ENCODE measurements at places on chromosomes 5 and 9.

DNA sequence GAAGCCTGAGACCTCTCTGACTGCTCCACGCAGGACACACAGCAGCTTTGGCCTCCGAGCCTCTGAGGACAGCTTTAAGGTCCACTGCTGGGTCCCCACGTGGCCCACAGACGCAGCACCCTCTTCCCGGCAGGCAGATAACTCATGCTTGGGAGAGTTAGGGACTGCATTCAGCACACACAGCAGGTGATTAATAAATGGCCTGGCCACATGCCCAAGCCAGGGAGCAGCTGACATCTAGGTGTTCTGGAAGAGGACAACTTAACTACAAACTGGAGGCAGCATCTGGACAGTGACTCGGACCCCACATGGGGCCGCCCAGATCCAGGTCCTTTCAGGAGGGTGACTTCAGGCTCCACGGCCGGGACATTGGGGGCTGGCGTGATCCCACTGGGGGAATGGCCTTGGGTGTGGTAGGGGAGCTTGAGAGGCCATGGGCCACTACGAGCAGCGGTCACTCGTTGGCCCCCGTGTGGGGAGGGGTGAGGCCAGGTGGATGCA is 11.3 kb downstream of the NINJ1 start:
- no peak for DNase-seq

GRCh38 chr5:112795944-112796678 is 58.4 kb downstream of the APC start:
- no peak for DNase-seq

DNA sequence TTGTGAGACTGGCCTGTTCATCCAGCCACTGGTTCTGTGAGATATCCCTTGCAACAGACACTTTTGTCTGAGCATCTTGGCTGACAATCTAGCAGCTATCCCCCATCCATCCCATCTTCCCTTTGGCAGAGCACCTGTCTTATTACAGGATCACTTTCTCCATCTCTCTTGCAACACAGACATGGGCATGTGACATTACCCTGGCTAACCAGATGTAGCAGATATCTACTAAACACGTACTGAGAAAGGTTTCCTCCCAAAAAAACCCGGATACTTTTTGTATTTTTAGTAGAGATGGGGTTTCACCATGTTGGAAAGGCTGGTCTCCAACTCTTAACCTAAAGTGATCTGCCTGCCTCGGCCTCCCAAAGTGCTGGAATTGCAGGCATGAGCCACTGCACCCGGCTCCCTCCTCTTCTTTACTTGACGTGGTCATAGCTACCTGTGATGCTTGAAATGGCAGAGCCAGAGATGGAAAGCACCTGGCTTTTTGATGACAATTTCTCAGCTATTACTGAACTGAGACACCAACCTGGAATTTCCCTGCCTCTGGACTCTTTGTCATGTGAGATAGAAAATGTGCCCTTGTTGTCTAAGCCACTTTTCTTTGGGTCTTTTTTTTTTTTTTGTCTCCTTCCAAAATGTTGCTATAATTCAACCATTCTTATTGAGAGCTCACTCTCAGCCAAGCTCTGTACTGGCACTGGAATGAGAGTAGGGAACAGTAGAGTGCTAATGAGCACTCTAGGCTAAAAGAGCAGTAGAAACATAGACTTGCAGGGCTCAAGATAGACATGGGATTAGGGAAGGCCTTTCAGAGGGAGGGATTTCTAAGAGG is 32.6 kb downstream of the FNBP1 start:
- peak; percentile 71 for DNase-seq

DNA sequence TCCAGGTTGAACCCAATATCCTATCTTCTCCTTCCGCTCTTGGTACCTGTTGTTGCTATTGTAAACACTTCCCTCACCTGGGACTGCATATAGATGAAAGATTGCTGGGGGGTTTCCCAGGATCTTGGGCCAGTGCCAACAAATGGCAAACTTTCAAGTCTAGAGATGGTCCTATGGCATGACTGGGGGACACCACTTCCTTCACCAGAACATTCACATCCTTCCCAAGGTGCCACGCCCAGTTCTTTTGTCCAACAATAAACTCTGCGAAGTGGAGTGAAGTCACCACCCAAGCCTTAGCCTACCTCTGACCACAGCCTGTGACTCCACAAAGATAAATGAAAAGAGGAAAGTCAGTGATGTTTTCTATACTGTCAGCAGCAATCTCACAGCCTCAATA is 34.4 kb downstream of the DOCK8 start:
- peak; percentile 52 for DNase-seq

DNA sequence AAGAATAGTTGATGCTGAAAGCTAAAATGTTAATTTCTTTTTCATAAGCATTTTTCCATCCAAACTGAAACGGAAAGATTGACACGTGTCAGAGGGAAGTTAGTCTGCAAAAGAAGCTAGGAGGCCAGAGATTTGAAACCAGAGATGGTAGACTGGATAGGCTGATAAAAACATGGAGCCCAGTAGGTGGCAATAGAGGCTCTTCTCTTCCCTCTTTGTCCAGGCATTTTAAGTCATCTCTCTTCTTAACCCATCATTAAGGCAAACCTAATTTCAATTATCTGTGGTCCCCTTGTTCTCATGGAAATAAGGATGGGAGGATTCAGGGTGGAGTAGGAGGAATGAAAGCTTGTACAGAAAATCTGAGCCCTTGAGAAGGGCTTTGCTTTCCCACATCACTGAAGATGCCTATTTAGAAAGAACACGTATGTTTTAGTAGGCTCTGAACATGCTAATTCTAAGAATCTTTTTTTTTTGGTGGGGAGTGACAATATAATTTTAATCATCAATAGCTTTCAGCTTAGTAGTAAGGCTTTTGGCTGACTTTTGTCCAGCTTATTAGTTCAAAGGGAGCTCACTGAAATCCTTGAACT is 66.6 kb downstream of the ZNF474 start:
- no peak for DNase-seq

GRCh38 chr9:126777733-126778132 is 27.1 kb upstream of the ZBTB43 start:
- peak; percentile 13 for DNase-seq

DNA sequence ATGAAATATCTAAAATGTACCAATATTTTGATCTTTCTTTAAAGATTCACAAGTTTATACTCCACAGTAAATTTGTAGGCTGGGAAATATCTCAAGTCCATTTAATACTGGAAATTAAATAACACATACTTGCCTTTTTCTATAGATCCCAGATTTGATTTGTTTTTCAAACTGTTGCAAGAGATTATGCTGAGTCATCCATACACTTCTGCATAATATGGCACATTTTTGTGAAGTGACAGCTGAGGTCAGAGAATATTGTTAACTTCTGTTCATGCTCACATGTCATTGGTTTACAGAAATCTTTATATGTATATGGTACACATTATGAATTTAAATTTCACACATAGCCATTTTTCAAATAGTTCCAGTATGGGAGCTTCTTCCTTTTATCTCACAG is 1066.3 kb upstream of the NUDT12 start:
- no peak for DNase-seq

DNA sequence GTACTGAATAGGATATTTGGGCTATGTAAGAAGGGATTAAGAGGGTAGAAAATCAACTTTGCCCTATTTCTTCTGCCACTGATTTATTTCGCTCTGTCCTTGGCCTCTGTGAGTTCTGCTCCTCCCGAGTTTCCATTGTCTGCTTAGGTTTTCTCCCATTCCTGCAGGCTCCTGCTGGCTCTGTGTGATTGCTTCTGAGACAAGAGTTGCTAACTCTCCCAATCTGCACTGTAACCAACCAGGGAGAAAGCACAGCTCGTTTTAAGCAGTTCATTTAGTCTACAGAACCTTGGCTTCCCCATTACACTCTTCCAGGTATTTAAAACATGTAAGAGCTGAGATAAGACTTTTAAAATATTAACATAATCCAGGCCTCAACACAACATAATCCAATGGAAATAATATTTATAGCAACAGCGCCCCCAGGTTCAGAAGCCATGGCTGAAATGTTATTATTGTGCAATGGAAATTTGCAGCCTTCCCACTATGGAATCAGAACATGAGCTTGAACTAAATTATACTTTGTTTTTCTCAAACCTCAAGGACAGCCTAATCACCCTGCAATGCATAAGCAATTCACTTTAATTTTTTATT is 203.5 kb downstream of the ERCC6L2 start:
- DNase-seq: no peak

DNA sequence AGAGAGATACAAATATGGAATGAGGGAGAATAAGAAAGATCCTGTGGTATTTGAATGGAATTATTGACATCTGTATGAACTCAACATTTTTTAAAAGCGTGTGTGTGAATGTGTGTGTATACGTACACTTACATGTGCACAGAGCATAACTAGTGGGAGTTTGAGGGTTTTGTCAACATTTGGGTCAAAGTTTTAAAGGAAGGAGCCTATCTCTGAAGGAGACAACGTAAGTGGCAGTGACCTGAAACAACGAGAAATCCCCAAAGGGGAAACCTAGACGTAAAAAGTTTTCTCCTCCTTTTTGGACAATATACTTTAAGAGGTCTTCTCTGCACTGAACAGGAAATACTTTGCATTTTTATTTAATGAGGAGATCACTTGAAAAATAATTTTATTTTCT is 40.2 kb upstream of the DTWD2 start:
- DNase-seq: no peak

DNA sequence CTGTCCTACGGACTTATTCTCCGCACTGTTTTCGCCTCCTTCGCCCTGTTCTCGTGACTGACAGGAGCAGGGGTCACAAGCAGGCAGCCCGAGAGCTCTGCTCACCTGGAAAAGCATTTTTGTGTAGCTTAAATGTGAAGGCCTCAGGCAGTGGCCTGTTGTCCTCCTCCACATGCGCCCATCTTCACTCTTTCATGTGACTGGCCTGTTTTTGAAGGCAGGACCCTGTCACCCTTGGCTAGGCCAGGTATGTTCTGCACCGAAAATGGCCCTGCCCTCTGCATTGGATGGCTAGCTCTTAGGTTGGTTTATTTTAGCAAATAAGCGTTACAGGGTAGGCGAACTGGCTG is 614 bp upstream of the CPLANE1 start:
- DNase-seq: no peak

GRCh38 chr9:106312906-106313305 is 550.1 kb upstream of the ZNF462 start:
- no peak for DNase-seq

DNA sequence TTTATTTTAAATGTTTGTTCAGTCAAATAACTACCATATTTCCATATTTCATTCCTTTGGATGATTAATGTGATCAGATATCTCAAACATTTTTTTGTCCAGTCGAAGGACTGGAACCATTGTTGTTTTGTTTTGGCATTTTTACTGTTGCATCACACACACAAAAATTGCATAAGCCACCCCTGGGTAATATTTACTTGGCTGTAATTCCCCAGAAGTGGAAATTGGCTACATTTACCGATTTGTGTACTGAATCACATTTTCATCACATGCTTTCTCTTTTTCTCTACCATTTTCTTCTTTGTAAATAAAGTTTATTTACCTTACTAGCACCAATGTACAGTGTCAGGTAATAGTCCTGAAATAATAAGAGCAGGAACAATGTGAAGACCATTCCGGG is 1729.7 kb upstream of the WWC1 start:
- DNase-seq: no peak

DNA sequence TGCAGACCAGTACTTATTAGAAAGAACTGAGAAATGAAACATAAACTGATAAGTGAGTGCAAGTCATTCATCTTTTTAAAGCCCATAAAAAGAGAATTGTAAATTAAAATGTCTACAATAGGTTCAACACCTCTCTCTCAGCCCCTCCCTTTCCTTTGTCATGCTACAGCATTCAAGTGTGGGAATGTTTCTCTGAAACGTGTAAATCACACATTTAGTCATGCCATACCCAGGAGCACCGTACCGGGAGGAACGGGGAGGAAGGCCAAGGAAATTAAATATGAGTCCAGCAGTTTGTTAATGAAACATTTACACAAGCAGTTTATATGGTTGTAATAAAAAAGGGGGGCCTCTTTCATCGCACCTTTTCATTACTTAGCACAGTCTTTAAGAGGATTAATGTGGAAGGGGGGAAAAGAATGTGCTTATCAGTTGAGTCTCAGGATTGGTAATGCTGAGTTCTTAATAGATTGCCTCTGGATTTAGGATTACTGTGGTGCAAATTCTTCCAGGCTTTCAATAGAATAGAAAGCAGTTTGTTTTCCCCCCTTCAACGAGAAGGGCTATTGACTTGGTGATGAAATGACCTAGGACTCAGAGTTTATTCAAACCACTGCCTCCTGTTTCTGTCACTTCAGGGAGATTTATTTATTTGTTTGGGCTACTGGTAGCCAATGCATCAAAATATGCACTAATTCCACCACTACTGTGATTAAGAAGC is 176.0 kb upstream of the ZNF608 start:
- no peak for DNase-seq

DNA sequence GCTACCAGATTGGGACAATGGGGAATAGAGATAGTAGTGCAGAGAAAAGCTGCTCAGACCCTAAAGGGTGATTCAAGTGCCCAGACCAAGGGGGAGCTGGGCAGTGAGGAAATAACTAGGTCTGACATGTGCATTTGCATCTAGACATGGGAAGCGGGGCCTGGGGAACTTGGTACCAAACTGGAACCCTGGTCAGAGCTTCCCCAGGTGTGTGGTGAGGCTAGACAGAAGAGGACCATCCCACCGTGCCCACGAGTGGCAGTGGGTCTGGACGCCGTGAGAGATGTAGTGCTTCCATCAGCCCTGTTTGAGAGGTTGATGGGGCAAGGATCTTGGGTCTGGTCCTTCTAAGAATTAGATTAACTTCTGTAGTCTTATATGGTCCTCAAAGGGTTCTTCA is 7.6 kb downstream of the TMEM8B start:
- DNase-seq: no peak

GRCh38 chr5:134825212-134825611 is 20.6 kb upstream of the C5orf24 start:
- no peak for DNase-seq

DNA sequence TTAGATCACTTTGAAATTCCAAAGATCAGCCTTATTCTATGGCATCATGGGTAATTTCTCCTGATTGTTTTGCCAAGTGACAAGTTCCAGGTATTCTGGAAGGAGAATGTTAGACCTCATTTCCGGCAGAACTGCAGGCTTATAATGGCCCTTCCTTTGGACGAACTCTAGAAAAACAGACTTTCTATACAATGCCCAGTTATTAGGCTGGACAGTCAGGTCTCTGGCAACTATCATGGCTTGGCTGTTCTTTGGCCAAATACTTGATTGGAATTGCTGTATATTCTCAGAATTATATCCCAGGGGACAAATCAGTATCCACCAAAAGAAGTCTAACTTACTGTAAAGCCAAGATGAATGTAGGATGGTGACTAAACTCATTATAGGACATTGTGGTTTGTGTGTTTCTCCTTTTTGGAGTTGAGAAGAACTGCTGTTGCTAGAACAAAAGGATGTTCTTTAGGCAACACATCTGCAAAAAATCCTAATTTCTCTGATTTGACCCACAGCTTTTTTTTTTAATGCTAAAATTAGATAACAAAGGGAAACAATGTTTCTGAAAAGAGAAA is 69.0 kb downstream of the ADAMTSL1 start:
- DNase-seq: no peak

DNA sequence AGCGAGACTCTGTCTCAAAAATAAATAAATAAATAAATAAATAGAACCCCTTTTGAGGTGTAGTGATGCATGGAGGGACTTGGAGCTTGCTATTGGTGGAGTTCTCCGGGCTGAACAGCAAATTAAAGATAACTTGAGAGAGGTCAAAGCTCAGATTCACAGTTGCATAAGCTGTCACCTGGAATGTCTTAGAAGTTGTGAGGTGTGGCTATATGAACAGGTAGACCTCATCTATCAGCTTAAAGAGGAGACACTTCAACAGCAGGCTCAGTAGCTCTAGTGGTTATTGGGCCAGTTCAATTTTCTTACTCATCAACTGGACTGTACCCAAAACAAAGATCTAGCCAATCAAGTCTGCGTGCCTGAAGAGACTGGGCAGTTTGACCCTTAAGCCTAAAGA is 11.7 kb upstream of the STING1 start:
- DNase-seq: no peak

GRCh38 chr9:103319979-103320378 is 324.8 kb downstream of the CYLC2 start:
- DNase-seq: no peak
